ENCODE measurements at places on chromosomes 3 and 15.

GRCh38 chr3:120477781-120478180, 27.0 kb upstream of the FSTL1 start:
- no peak for DNase-seq

DNA sequence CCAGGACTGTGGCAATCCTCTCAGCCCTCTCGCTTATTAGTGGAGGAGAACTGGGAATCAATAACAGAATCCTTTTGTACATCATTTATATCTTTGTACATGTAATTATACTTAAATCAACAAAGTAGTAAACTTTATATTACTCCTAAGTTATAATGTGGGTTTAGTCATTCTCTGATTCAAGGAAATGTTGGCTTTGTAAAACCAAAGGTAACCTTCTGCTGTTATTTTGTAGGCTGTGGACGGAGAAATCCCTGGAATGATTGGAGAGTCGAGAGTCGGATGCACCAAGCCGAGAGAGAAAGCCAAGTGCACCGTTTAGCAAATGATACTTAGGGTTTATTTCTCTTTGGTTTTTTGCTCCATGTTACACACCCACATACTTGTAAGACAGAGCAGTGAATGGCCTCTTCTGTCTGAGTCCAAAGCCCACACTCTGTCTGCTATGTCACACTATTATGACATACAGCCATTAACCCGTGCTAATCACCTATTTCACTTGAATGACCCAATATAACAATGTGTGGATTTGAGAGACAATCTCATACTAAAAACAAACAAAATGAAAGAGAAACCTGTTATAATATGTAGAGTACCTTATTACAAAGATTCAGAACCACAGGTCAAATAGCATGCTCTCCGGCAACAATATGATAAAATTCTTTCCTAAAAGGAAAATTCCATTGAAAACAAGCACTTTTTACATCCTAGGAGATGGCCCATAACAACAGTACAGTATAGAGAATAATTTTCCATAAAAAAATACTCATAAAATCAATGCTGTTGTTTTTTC, 72.2 kb downstream of the MECOM start:
- no peak for DNase-seq

- no peak for DNase-seq
These were observed 239.5 kb downstream of the GAP43 start for GRCh38 chr3:115862849-115863248.

GRCh38 chr3:129961141-129961541, 13.4 kb upstream of the TRH start:
- no peak for DNase-seq

DNA sequence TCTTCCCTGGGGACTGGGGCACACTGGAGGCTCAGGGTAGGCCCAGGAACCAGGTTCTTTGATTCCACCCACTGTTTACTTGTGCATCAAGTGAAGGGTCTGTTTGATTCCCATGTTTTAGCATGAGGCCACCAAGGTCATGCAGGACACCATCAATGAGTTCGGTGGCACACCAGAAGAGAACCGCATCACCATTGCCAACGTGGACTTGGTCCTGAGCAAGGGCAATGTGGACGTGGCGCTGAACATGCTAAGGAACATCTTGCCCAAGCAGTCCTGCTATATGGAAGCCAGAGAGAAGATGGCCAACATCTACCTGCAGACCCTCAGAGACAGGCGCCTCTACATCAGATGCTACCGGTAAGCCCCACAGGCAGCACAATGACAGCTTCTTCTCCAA, 21.5 kb downstream of the TTC21A start:
- no peak for DNase-seq

DNA sequence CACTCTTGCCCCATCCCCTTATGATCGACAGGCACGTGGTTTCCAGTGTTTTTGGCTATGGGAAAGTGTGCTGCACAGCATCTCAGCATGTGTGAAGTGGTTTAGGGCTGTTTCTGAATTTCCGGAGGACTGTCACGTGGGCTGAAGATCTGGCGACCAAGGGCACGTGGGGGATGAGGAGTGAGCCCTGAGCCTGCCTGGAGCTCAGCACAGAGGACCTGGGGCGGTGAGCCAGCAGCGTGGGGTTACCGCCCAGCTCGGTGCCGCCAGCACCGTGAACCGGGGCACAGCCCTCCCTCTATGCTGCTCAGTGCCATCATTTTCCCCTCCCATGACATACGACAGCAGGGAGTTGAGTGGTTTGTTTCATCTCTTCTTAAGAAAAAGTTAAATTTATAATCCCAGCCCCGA, 150.2 kb downstream of the DNAJB8 start:
- no peak for DNase-seq

DNA sequence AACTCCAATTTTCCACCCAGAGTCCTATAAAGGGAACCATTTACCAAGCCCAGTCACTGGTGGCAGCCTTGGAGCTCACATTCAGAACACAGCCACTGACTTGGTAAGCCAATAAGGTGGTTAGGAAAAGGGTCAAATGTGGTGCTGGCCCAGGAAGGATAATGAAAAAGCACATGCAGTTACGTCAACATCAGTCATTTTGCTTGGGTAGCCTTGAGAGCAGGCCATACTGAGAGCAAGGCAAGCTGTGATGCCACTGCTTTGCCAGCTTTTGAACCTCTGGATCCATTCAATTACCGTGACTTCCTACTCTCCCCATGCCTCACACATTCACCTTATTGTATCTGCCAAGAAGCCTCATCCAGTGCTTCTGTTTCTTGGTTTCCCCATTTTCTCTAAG, 253.6 kb downstream of the OPA1 start:
- DNase-seq: no peak

GRCh38 chr15:70271422-70272088, 173.8 kb upstream of the TLE3 start:
- no peak for DNase-seq

GRCh38 chr3:71064291-71064955, 519.1 kb downstream of the FOXP1 start:
- peak; percentile 85 for DNase-seq

DNA sequence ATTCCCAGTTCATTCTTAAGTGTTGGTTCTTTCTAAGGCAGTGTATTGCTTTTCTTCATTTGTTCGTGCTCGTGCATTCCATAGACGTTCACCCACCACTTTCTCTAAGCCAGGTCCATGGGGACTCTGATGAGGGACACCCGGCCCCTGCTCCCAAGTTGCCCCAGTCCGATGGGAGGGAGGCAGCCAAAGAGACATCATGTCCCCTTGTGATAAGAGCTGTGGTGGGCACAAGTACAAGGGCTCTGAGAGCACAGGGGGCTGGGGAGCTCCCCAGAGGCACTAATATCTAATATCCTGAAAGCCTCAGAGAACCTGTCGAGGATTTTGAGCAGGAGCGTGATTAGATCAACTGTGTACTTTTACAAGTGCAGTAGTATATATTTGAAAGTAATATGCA, 6.3 kb downstream of the SPSB4 start:
- no peak for DNase-seq

DNA sequence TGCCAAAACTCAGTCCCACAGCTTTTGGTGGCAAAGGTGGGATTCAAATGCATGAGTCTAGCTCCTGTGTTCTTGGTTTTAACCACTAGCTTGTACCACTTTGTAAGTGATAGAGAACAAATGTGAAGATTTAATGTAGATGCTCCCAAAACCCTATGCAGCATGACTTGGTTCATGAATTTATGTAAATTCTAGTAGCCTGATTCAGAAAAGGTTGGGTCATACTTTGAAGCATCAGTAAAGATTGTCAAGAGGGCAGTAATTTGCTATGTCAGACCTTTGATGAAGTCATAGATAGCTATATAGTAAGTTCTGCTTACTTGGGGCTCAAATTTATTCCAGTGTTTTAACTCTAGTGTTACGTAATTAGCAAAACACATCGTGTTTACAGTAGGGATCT, 75.6 kb downstream of the VPS8 start:
- no peak for DNase-seq

- no peak for DNase-seq
These were observed 508.6 kb downstream of the FHIT start for GRCh38 chr3:60742606-60743145.

GRCh38 chr15:70189826-70190695, 92.3 kb upstream of the TLE3 start:
- DNase-seq: no peak

DNA sequence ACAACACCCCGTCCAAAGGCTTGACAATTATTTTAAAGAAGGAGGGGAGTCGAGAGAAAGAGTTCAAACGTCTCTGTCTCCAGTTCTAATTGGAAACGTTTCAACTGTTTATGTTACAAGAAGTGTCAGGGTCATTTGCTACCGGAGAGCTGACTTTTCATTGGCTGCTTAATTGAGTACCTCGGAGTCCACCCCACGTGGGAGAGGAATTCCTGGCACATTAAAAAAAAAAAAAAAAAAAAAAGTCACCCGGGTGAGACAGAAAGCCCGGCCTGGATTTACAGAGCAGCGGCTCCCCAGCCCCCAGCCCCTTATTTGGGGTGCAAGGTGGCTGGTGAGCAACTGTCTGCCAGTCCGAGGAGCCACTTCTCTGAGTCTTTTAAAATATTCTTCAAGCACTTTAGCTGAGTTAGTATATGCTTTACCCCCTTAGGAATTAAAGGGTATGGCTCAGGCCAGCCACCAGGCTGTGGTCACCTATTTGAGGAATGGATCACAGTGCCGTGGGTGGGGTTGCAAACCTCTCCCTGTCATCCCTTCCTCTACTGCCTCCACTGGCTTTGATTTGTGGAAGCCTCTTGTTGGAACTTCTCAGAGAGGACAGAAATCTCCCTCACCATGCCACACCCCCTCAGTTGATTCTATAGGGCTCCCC, 3.9 kb upstream of the TLE3 start:
- peak; percentile 80 for DNase-seq

GRCh38 chr3:138901567-138901966, 45.4 kb downstream of the FOXL2 start:
- no peak for DNase-seq

DNA sequence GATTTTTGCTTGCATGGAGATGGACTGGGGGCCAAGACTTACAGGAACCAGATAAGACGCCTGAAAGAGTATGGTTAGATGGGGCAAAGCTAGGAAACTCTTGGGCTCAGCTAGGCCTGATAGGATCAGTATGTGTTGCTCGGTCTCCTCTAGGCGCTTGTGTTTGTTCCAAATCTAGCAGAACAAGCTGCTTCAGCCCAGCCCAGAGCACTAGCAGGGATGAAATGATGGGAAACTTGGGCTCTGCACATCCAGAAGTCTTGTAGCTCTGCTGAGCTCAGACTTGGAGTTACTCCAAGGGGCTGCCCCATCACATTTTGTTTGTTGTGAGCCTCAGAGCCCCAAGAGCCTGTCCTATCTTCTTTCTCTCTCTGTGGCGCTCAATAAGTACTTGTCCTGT, 34.7 kb downstream of the FOXL2 start:
- DNase-seq: no peak

GRCh38 chr3:97871801-97872524, 50.2 kb downstream of the CRYBG3 start:
- DNase-seq: no peak

DNA sequence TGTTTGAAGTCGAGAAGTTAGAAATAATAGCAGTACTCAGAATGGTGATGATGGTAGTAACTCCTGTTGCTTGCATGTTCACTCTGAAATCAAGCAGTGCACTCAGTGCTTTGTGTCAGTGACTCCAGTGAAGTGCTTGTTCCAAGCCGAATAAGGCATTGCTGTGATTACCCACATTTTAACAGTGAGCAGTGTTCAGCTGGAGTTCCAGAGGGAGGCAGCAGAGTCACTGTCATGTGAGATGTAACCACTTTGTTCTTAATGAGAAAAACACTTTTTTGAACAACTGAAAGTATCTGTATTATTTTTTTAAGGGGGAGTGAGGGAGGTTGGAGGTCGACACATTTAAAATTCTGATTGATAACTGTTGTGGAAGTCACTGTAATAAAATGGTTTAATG, 3.7 kb downstream of the MDFIC2 start:
- no peak for DNase-seq

DNA sequence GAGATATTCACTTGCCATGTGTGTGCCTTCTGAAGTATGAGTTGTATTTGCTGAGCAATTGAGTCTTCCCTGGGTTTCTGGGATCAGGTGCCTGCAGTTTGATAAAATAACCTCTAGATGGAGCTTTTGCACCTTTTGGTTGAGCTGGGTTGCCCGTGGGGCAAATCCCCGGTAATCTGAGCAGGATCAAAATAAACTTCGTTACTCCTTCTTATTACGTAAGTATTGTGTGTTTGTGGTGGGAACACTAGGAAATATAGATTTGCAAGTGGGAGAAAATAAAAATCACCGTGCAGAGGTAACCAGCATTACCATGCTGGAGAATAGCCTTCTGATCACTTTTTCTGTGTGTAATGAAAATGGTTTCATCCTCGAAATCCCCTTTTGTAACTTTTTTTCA, 277.4 kb upstream of the NR2E3 start:
- DNase-seq: no peak

DNA sequence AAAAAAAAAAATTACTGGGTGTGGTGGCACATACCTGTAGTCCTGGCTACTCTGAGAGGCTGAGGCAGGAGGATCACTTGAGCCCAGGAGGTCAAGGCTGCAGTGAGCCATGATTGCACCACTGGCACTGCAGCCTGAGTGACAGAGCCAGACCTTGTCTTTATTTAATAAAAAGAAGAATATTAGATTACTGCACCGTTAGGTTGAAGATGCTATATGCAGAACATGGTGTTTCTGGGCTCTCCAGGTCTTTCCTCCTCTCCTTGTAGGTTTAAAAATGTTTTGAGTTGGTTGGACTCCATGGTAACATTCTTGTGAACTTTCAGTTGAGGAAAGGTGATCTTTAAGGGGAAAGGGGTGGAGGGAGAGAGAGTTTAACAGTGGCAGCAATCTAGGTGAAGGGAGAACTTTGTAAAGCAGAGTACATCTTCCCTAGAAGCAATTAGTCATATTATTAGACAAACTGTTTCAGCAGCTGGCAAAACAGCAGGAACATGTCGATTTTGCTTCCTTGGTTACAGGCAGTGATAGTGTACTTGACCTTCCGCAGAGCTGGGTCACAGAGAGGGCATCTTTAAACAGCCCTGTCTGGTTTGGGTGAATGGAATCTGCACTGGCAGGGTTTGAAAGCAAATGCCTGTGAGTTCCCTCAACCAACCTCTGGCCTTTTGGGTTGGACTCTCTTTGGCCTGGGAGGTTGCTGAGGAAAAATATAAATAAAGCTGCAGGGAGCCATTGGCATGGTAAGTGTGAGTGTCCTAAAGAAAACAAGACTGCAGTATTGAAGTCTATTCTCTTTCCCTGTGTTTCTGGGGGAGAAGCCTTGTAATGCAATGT, 42.8 kb downstream of the NR2C2 start:
- DNase-seq: no peak

DNA sequence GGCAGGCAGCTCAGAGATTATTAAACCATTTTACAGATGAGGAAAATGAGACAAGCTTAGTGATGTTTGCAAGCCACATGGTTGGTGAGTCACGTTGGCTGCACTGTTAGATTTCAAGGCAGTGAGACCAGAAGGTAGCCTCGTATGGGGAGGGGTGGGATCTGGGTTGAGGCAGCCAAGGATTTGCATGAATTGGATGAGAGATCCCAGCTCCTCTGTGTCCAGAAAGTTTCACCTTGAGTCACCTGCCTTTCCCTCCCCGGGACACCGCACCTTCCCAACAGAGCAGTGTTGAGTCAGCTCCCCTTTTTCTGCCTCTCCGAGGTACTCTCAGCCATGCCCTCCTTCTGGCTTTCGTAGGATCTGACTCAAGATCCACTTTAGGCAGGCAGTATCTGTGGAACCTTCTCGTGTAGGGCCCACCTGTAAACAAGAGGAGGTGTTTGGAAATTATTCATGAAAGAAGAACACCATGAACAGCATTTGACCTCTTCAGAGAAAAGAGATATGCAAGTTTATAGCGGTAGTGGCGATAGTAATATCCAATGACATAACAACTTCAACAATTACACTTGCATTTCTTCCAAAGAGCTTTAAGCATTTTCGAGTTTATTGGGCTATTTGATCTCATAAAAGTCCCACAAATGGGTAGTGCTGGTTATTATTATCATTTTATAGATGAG, 46.8 kb upstream of the VPS8 start:
- no peak for DNase-seq
